ENCODE measurements at places on chromosomes 7 and 10.

DNA sequence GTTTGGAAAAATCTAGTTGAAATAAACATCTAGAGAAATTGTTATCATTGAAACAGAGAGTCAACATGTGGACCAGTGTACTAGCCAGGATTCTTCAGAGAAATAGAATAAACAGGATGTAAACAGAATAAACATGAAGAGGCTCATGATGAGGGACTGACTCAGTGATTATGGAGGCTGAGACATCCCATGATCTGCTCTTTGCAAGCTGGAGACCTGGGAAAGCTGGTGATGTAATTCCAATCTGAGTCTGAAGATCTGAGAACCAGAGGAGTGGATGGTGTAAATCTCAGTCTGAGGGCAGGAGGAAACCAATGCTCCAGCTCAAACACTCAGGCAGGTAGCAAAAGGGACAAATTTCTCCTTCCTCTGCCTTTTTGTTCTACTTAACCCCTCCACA, 62.9 kb upstream of the FAM180A start:
- no peak for DNase-seq

GRCh38 chr7:120856621-120857352, 1.2 kb downstream of the TSPAN12 start:
- peak; percentile 53 for DNase-seq

- DNase-seq = no peak
These were observed 38.1 kb downstream of the RELN start for GRCh38 chr7:103951311-103951710.

DNA sequence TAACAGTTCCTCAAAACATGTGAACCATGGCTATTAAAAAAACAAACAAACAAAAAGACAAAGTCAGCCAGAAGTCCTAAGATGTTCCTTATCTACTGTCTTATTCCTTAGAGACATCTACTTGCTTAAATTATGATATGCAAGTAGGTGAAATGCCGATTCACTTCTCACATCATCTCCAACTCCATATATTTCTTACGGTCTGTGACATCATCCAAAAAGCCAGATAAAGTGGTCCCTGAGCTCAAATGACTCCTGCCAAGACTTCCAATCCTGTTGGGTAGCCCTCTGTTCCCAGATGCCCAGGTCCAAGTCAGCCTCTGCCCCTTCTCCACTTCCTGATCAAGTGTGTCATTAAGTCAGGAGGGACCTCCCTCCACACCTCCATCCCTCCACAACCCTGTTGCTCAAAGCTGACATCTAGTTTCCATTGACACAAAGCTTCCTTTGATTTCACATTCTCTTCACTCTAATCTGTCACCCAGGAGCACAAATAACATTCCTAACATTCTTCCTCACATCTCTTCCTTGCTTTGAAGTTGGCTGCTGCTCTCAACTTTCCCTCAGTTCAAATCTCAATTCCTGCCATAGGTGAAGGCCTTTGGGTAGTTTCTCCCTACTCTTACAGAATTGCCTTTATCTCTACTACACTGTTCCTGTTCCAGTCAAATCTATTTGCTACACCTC, 56.1 kb upstream of the PDLIM1 start:
- no peak for DNase-seq

GRCh38 chr10:49322371-49323170, 23.6 kb downstream of the C10orf71 start:
- DNase-seq = no peak
